ENCODE measurements at places on chromosomes 7 and 10. TPM values are rescaled to one million over a fixed set of nuclear protein-coding genes. Genes with fewer than 3 reads are reported as not detected.

- DNase-seq: no peak
Measured at GRCh38 chr10:52297747-52298146, 16.3 kb upstream of the DKK1 start.

GRCh38 chr10:11813855-11814567 is 9.1 kb upstream of the PROSER2 start:
- DNase-seq: no peak

The COL13A1 gene
- total RNA-seq: 1.7 TPM

DNA sequence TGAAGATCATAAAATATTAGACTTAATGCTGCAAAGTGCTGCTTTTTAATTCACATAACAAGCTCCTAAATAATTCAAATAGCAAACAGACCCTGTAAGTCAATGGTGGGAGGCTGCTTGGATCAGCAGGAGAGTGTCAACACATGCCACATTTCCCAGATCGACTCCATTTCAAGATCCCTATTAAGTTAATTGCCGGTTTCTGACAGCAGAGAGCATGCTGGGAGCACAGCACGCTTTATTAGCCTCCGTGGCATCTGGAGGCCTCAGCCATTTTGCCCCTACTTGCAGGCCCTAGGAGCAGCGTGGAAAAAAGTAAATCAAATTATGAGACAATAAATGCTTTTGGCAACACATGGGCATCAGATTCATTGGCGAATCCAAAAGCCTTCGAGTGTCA is 201.0 kb downstream of the EMX2 start:
- no peak for DNase-seq

GRCh38 chr7:150756858-150757257 is 19.6 kb downstream of the GIMAP5 start:
- no peak for DNase-seq

DNA sequence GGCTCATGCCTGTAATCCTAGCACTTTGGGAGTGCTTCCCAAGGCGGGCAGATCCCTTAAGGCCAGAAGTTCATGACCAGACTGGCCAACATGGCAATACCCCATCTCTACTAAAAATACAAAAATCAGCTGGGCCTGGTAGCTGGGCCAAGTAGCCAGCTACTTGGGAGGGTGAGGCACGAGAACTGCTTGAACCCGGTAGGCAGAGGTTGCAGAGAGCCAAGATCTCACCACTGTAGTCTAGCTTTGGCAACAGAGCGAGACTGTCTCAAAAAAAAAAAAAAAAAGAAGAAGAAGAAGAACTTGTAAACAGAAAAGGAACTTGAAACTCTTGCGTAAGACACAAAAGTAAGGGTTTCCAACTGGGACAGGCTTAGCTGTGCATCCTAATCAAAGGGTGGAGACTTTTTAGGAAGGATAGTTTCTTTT is 5.6 kb upstream of the IFIT2 start:
- no peak for DNase-seq

- no peak for DNase-seq
Measured at GRCh38 chr7:111734954-111735660, 172.8 kb upstream of the IMMP2L start.

The ITGB8 gene
- 109 TPM for total RNA-seq

All from occipital lobe (tissue), 3 donors.